ENCODE measurements at places on chromosomes 5 and 9.

- no peak for DNase-seq
Observed at GRCh38 chr5:3654515-3654914, 58.9 kb downstream of the IRX1 start.

- no peak for DNase-seq
Observed at GRCh38 chr5:51131266-51131665, 252.0 kb upstream of the ISL1 start.

GRCh38 chr5:169083394-169084018, 217.4 kb downstream of the SLIT3 start:
- no peak for DNase-seq

GRCh38 chr5:154811653-154812465, 38.5 kb downstream of the FAXDC2 start:
- DNase-seq, result peak; percentile 25

DNA sequence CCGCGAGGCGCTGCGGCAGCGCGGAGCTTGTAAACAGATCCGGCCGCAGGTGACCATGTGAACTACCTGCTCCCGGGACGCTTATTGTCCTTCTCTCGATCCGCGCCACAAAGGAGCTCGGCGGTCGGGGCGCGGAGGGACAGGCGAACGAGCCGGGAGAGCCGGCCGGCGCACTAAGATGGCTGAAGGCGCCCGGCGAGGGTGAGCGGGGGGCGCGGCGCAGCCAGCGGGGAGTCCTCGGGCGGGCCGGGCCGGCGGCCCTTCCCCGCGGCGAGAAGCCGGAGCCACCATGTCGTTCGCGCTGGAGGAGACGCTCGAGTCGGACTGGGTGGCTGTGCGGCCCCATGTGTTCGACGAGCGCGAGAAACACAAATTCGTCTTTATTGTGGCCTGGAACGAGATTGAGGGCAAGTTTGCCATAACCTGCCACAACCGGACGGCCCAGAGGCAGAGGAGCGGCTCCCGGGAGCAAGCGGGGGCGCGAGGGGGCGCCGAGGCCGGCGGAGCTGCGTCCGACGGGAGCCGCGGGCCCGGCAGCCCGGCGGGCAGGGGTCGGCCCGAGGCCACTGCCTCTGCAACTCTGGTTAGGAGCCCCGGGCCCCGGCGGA, 535 bp downstream of the JMY start:
- DNase-seq, result peak; percentile 15

DNA sequence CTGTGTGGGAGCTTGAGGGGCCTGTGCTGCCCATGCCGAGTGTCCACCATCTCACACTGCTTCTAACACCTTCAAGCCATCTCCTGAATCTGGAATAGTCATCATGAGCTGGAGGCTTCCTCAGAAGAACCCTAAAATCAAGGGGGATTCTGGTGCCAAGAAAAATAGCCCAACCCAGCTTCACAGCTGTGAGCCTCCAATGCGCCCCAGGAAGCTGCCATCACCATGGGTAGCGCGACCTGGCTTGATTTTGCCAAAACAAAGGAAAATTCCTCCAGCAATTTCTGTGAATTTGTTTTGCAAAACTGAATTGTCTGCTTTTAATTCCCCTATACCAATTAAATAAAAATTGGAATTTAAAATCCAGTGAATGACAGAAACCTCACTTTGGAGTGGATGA, 6.2 kb upstream of the TIFAB start:
- no peak for DNase-seq

DNA sequence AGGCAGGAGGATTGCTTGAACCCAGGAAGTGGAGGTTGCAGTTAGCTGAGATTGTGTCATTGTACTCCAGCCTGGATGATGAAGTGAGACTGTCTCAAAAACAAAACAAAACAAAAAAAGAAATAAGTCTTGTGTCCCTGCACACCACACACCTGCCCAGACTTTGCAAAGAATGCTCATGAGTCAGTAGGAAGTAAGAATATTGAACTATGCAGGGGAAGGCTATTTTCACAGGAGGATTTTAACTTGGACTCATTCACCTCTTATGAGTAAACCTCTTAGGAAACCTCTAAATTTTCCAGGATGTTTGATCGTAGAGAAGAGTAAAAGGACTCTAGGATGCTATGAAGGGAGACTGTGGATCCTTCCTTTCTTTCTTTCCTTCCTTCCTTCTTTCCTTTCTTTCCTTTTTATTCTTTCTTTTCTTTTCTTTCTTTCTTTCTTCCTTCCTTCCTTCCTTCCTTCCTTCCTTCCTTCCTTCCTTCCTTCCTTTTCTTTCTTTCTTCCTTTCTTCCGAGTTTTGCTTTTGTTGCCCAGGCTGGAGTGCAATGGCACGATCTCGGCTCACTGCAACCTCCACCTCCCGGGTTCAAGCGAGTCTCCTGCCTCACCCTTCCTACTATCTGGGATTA, 96.7 kb upstream of the CLINT1 start:
- no peak for DNase-seq

DNA sequence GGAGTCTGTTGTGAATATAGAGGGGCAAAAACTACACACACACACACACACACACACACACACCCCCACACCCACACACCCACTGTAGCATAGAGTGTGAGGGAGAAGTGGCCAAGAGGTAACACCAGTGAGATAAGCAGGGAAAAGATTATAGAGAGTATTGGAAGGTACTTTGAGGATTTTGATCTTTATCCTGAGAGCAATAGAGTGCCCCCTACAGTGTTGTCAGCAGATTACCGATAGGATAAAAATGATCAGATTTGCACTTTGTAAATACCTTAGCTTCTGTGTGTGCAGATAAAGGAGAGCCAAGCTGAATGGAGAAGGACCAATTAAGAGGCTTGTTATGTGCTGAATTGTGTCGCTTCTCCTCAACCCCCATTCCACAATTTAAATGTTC, 32.3 kb downstream of the ERCC6L2 start:
- no peak for DNase-seq

GRCh38 chr5:55701462-55702103, 10.5 kb downstream of the SLC38A9 start:
- no peak for DNase-seq

GRCh38 chr5:103523319-103523718, 39.3 kb downstream of the NUDT12 start:
- no peak for DNase-seq

GRCh38 chr5:132681476-132681831, 7.7 kb downstream of the IL4 start:
- DNase-seq, result no peak

- no peak for DNase-seq
Observed at GRCh38 chr9:87540444-87541105, 42.9 kb downstream of the DAPK1 start.

DNA sequence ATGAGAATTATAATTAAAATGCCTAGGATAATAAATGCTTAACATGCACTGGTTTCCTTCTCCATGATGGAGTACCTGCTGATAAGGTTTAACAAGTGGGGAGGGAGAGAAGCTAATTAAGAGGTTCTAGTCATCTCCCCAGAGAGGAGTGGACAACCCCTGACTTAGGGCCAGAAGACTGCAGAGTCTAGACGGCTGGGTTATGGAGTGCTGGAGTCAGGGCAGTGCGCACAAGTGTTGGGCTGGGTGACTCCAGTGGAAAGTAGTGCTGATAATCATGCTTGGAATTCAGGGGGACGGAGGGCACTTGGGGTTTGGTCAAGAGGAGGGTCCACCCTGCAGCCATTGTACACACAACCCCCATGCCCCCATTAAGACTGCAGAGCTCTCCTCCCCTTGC, 32.8 kb upstream of the TGFBI start:
- no peak for DNase-seq

- DNase-seq, result no peak
Observed at GRCh38 chr9:35935261-35935660, 22.7 kb downstream of the OR2S2 start.

DNA sequence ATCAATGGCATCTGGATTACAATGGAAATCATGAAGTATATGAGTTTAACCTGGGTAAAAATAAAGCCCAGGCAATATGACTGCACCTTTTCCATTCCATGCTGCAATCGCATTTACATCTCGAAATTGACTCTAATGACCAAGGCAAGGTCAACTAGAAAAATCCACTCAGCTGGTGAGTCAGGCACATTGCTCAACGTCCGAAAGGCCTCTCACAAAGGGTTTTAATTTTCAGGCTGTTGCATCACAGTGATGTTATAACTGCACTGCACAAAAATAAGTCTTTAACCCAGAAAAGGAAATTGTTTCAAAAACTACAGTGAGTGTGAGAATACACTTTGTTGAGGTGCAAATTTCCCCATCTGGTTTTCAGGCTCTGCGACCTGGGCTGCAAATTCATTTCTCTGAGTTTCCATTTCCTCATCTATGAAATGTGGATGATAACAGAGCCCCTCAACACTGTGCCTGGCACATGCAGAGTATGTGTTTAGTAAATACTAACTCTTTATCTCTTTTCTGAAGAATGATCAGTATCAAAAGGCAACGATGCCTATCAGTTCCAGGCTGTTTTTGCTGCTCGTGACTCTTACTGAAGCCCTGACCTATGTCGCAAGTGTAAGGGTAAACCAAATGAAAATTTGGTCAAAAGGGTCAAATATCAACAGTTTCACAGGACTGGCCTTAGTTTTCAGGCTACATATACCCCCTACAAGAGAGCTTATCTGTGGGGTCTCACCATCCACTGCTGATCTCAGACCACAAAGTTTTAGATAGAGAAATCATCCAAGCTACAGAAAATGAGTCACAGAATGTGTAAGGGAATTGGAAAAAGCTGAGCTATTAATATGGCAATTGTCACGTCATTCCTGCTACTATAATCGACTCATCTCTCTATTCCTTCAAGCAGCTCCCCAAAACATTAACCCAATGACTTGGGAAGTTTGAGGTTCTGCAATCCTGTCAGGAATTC, 4.1 kb downstream of the NFIL3 start:
- no peak for DNase-seq

GRCh38 chr5:39207345-39208045, 11.9 kb downstream of the FYB1 start:
- DNase-seq, result no peak

DNA sequence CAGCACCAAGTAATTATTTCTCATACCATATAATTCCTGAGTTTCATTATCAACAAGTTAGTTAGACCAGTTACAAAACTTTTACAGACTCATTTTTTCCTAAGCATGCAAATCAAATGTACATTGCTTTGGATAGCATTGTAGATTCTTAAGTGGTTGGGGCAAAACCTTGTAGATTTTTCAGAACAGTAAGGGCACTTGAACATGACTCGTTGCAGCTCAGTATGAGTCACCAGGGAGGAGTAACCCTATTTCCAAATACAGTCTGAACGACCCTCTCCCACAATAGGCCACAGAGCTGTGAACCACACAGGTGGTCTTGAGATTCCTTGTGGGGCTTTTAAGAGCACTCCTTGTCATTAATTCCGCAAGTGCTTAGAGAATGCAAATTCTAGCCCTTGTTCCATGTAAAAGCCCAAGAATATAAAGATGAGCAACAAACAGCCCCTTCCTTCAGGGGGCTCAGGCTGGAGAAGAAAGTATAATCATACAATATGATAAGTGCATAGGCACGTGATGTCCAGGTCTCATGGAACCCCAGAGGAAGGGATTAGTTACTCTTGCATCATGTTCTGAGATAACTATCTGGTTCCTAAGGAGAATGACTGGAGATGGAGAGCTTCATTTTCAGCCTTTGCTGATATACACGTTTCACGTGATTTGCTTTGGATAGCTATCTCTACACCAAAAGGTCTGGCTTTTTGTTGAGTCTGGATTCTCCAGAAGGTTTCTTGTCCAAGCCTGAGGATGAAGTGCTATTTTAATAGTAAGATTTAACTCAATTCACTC, 295.7 kb downstream of the KCNN2 start:
- no peak for DNase-seq

DNA sequence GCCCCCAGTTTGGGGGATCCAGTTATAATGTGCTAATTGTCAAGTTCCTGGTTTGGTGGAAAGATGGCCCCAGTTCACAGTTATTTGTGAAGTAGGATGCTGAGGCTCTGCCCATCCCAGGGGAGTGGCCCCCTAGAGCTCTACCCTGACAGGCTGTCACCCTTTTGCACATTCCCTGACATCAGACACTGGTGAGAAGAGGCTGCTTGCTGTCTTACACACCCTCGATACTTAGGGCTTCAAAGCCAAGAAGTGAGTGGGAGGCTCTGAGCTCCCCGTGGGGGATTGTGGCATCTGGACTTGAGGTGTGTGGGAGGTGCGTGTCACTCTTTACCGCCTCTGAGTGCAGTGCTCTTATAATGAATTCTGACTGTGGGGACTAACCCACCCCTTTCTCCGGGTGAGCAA, 168.5 kb downstream of the DOCK2 start:
- DNase-seq, result peak; percentile 16

- no peak for DNase-seq
Observed at GRCh38 chr9:116152941-116153764, 438 bp upstream of the PAPPA start.

DNA sequence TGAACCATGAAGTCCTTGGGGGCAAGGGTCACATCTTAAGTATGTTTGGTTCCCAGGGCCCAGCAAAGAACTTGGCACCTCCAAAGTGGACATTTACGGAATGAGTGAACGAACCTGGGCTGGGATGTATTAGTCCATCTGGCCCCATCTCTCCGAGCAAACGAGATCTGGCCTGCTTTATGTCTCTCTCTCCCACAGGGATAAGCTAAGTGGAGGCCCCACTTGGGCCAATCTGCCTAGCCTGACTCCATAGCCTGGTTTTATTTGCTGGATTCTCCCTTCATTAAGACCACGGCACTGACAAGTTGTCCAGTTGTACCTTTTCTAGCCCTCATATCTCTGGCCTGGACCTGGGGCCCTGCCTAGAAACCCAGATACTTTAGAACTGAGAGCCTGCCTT, 2.1 kb downstream of the TTLL11 start:
- DNase-seq, result no peak

DNA sequence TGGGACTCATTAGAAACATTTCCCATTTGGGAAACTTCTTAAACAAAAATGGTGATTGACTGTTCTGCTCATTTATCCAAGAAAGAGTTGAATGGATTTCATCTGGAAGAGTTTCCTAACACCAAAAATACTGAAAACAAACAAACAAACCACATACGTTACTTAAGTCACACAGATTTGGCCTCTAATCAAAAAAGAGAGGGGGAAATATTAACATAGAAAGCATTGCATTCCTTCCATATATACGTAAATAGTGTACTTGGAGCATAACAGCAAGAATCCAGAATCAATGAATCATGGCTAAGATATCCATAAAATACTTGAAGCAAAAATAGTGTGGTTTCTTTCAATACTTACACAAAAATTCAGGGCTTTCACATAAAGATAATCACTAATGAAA, 189.8 kb upstream of the MAP3K1 start:
- DNase-seq, result no peak

DNA sequence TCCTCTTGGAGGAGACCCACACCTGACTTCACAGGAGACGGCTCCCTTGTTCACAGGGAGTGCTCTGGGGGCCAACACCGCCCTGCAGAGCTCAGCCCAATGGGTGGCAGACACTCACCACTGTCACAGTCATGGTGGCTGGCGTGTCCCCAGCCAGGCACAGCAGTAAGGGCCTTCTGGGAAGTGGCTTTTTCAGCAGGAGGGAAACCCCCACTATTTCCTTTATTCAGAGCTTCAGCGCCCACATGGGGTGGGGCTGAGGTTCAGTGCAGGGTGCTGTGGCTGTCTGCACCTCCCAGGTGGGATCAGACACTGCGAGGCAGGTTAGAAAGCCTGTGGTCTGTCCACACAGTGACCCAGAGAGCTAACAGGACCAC, 3.6 kb upstream of the SNAPC4 start:
- DNase-seq, result peak; percentile 58

All from stimulated activated CD4-positive, alpha-beta T cell treated with anti-CD3 and anti-CD28 coated beads, Interleukin-15, amount 100 ng/mL, for 1 hour (primary cell).